Stimulated activated CD8-positive, alpha-beta memory T cell treated with anti-CD3 and anti-CD28 coated beads, Interleukin-15, amount 100 ng/mL, for 1 hour (primary cell): ENCODE measurements at places on chromosomes 1 and 21.

DNA sequence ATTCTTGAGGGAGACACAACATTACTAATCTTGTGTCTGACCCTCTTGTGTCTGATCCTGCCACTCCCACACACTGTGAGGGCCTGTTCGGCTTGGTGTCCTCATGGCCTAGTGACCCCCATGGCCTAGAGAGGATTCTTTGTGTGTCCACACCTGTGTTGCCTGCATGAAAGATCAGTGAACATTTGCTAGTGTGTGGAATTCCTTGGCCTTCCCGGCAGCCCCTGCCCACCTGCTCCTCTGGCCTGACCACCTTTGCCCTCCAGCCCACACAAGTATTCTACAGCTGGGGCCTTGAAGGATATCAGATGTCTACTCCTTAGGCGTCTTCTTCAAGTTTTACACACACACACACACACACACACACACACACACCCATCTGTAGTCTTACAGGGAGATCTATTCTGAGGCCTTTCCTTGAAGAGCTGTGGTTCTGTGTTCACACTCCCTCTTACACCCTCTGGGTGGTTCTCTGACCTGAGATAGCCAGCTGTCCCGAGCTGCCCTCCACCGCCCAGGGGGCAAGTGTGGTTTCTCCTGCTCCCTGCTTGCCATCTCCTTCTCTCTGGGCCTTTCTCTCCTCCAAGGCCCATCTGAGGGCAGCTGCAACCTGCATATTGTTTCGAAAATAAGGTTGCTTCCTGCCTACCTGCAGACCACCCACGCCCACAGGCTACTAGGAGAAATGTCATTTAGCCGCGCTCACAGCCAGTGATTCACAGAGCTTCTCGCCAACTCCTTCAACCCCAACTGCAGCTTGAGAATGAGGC, 45.4 kb downstream of the CD247 start:
- DNase-seq: no peak

- DNase-seq: no peak
Observed at GRCh38 chr1:66533804-66534740, at the start of gene SGIP1. SGIP1 (plus strand) TSS chr1:66534153; CDS start chr1:66534359, 206 bp downstream.

DNA sequence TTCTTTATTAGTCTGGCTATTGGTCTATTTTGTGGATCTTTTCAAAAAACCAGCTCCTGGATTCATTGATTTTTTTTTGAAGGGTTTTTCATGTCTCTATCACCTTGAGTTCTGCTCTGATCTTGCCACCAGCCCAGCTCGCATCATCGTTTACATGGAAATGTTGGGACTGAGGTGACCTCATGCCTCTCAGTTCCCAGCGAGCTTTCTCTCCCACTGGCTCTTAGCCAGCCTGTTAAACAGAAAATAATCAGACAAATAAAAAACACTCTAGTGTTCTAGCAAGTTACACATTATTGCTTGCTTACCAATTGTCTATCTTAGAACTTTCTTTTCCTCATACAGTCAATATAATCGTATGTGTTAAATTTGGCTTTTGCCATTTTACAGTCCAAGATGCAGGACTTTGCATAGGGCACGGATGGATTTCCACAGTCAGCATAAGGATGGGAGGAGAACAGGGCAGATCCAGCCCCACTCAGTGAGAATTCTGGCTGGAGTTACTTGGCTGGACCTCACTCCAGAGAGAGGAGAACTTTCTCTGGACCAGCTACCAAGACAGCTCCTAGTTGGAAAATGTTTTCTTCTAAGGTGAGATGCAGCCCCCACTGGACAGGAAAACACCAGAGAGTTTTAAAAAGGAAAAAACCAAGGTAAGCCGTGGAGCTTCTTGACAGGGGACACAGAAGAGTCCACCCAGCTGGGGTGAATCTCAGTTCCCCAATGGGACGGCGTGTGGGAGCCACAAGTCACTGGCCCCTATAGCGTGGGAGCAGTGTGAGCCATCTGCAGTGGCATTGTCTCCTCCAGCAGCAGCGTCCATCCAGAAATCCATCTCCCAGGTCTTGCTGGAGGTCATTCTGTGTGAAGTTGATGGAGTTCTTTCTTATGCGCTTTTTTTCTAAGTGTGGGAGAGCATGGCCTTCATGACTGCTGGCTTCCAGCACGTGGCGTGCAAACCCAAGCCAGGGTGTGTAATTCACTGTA, 17.6 kb downstream of the PGBD2 start:
- DNase-seq: no peak

DNA sequence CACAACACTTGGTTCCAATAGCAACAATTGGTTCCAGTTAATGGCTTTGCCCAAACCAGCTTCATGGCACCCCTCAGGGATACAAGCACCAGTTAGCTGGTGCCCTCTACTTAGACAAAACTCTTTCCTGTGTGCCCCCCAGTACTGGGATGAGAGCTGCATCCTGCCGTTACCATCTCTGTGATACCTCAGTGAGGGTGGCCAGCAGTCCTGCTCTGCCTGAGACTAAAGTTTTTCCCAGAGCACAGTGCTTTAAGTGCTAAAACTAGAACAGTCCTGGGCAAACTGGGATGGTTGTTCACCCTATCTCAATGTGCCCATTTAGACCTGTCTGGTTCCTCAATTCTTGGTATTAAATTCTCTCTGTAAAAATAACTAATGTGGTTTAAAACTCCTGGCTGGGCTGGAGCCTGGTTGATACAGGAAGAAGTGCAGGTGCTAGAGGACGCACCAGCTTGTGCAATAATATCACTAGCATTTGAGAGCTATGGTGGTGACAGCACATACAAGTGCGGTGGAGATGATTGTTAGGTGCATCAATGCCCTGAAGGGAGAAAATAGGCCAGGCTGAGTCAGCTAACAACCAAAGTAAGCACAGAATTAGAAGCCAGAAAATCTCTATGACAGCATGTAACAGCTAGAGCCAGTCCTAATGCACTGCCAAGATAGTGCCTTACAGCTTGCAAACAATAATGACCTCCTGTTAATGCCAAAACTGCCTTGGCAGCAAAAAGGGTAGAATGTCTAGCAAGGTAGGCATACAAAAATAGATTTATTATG, 179.8 kb upstream of the GALNT2 start:
- no peak for DNase-seq

DNA sequence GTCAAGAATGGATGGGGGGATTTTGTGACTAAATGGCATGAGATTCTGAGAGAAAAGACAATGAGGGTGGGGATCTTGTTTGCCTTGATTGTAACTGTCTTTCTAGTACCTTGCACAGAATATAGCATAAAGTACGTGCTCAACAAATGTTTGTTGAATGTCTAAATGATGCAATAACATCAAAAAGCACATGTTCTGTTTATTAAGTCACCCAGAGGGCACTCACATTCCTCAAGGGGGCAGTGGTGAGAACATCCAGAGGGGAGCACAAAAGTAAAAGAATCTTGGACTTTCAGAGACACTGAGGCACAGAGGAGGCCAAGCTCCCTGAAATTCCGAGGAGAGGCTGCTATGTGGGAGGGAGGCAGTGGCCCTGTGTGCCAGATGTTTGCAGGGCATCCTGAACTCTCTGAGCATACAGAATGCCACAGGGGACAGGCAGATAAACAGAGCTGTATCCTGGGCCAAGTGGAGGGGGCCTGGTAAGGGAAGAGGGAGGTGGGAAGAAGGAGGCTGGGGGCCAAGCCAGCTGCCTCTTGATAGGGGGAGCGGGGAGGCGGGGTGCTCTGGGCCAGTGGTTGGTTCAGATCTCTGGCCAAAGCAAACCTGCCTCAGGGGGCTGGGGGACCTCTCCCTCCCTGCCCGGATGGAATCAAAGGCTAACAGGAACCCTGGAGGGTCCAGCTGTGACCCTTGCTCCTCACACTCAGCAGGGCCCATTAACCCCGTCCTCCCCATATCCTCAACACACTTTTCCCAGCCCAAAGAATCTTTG, 6.5 kb upstream of the ATP1A2 start:
- DNase-seq: no peak

DNA sequence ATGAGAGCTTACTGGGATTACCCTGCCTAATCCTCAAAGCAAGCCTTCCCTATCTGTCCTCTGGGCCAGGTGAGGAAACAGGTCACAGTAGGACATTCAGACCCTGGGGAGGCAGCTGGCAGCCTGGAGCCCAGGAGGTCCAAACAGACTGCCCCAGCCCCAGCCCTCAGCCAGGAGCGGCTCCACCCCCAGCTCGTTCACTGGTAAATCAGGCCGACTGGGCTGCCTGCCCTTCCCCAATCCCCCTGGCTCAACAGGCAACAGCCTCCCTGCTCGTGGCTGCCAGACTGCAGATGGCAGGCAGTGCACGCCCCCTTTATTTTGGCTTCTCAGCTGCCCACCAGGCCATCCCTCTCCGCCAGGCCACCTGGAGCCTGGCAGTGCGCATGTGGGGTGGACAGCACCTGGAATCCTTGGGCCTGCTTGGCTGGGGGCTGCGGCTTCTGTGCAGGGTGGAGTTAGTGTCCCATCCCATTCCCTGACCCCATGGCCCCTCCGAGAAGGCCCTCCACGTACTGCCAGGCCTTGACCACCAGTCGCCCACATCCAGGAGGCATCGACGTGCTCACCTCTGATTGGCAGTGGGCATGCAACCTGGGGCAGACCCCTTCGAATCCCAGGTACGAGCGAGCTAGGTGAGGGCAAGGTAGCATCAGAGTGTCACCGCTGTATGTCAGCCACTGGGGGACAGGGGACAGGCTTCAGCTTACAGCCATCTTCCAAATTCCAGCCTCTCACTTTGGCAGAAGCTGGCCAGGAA, 11.2 kb upstream of the ZNF670 start:
- DNase-seq: no peak

- DNase-seq: no peak
Observed at GRCh38 chr1:160925652-160926244, 28.9 kb downstream of the ITLN2 start.
